ENCODE measurements at places on chromosomes 12 and 14. TPM values are rescaled to one million over a fixed set of nuclear protein-coding genes. Genes with fewer than 3 reads are reported as not detected.
A peak's percentile ranks its signal among the peaks of the same experiment; 100 is the strongest.

The RAD9B gene
- polyA plus RNA-seq: 0.12 TPM

DNA sequence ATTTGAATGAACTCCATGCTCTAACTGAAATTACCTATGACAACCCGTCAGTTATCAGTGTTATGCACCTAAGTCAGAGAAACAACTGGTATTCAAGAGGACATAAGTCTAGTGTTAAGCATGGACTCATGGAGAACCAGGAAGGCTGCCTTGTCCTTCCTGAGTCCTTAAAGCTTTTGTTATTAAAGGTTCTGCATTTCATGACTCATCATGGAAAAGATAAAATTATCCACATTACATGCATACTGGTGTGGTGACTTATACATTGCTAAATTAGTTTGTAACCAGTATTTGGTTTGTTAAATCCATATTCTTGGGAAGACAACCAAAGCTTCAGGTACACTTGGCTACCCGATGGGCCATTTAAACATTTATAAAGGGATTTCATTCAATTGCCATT is 6.5 kb upstream of the OR4E1 start:
- no peak for DNase-seq

DNA sequence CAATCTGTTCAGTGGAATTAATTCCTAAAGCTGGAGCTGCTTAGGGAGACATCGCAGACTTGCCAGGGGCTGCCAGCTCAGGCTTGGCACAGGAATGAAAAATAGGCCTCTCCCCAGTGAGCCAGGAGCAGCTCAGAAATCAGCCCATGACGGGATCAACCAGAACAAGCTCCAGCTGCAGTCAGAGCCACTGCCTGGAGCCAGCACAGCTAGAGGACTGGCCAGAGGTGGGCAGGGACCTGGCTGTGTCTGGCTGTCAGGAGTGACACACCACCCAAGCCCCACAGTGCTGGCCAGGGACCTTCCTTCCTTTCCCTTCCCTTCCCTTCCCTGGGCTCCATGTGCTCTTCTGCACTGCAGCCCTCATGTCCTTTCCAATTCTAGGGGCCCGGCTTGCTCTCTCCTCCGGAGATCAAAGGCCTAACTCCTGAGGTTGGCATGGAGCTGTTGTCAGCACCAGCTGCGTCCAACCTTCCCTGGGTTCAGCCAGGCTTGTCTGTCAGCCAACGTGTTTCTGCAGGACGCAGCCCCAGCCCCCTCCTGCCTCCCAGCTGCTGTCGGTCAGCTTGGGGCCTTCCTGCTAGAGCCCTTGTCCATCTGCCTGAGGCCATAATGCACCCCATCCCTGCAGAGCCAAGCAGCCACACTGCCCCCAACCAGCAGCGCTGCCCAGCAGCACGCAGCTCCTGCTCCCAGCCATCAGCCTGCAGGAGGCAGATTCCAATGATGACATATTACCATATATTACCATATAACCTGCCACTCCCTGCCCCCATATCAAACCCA is 149.3 kb downstream of the CALM1 start:
- peak; percentile 77 for DNase-seq

DNA sequence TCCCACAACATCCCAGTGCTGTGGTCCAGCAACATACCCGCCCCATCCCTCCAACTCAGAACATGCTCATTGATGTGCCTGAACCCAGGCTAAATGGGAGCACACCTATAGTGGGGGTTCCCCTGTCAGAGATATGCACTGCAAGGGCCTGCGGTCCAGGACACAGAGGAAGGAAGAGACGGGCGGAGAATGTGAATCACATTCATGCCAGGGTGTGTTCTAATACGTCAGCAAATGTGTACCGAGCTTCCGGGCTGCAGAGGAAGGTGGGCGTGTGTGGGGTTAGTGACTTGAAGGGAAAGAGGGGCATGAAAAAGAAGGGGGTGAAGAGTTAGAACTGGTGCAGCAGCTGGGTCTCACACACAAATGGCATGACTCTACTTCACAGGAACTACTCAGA is 83.7 kb downstream of the DPF3 start:
- DNase-seq: no peak

GRCh38 chr14:84129007-84129406 is 1400.9 kb upstream of the FLRT2 start:
- DNase-seq: peak; percentile 7

The HOXC9 gene
- 0.18 TPM for polyA plus RNA-seq

The MYH6 gene
- 0.28 TPM for polyA plus RNA-seq

- DNase-seq: no peak
Observed at GRCh38 chr12:120887253-120888043, 16.7 kb downstream of the SPPL3 start.

The OR4E2 gene
- not detected for polyA plus RNA-seq

Data from lung (tissue), 17 donors.